ENCODE measurements at places on chromosomes 1 and 21. TPM values are rescaled to one million over a fixed set of nuclear protein-coding genes. Genes with fewer than 3 reads are reported as not detected.

The NBPF4 gene
- not detected for polyA plus RNA-seq

The SAMD13 gene
- polyA plus RNA-seq: 7.1 TPM

The RXFP4 gene
- polyA plus RNA-seq: 0.15 TPM

The C1orf53 gene
- polyA plus RNA-seq: 3.1 TPM

The IL20 gene
- polyA plus RNA-seq: not detected

The FCRL4 gene
- polyA plus RNA-seq: not detected

The GBP4 gene
- 25.1 TPM for polyA plus RNA-seq

The FAM72B gene
- 2.4 TPM for polyA plus RNA-seq

The HSD3B2 gene
- polyA plus RNA-seq: not detected

The SMPDL3B gene
- 10.5 TPM for polyA plus RNA-seq

The WNT4 gene
- 2.8 TPM for polyA plus RNA-seq

The NPR1 gene
- 23.1 TPM for polyA plus RNA-seq

The LRRC38 gene
- polyA plus RNA-seq: not detected

The EPHB2 gene
- polyA plus RNA-seq: 21.0 TPM

The IL19 gene
- not detected for polyA plus RNA-seq

The KLHDC7A gene
- polyA plus RNA-seq: 1.2 TPM

The FAM131C gene
- polyA plus RNA-seq: 0.17 TPM

The FOXO6 gene
- 2.0 TPM for polyA plus RNA-seq

The CLCA1 gene
- not detected for polyA plus RNA-seq

The CAPN8 gene
- polyA plus RNA-seq: 0.77 TPM

The SNX7 gene
- polyA plus RNA-seq: 39.3 TPM

The NKAIN1 gene
- 2.8 TPM for polyA plus RNA-seq

The IGSF3 gene
- 52.0 TPM for polyA plus RNA-seq

The FMO5 gene
- 13.2 TPM for polyA plus RNA-seq

The GCSAML gene
- 0.50 TPM for polyA plus RNA-seq

The HUNK gene
- polyA plus RNA-seq: 7.3 TPM

The PLEKHA6 gene
- 17.1 TPM for polyA plus RNA-seq

The CASQ1 gene
- not detected for polyA plus RNA-seq

The TSACC gene
- 0.72 TPM for polyA plus RNA-seq

The RSRP1 gene
- 213 TPM for polyA plus RNA-seq

The SRGAP2 gene
- polyA plus RNA-seq: 67.9 TPM

The HAO2 gene
- 0.76 TPM for polyA plus RNA-seq

The PAQR7 gene
- polyA plus RNA-seq: 19.1 TPM

The IQGAP3 gene
- 12.0 TPM for polyA plus RNA-seq

The C1orf141 gene
- polyA plus RNA-seq: 0.26 TPM

The OR2AJ1 gene
- not detected for polyA plus RNA-seq

The C1orf115 gene
- polyA plus RNA-seq: 18.3 TPM

The S100A16 gene
- 136 TPM for polyA plus RNA-seq

The FLG2 gene
- polyA plus RNA-seq: 0.09 TPM

The CRYAA gene
- polyA plus RNA-seq: not detected

The KRTAP12-2 gene
- not detected for polyA plus RNA-seq

The RGL1 gene
- 40.2 TPM for polyA plus RNA-seq

The TRAPPC10 gene
- 27.0 TPM for polyA plus RNA-seq

The MSH4 gene
- 0.24 TPM for polyA plus RNA-seq

The CA6 gene
- 0.25 TPM for polyA plus RNA-seq

The NR5A2 gene
- 9.6 TPM for polyA plus RNA-seq

The DPH5 gene
- polyA plus RNA-seq: 68.7 TPM

The MRPL37 gene
- polyA plus RNA-seq: 58.9 TPM

The USP25 gene
- 42.7 TPM for polyA plus RNA-seq
